Dermis blood vessel endothelial cell (primary cell): ENCODE measurements at places on chromosomes 4 and X. TPM values are rescaled to one million over a fixed set of nuclear protein-coding genes. Genes with fewer than 3 reads are reported as not detected.
A peak's percentile ranks its signal among the peaks of the same experiment; 100 is the strongest.

ASB12 gene
- not detected in 2 replicates for total RNA-seq

DDX60 gene
- total RNA-seq, result 42.5 and 49.5 TPM in 2 replicates

NXF2 gene
- not detected in 2 replicates for total RNA-seq

ERAS gene
- total RNA-seq, result not detected in 2 replicates

CT45A1 gene
- not detected in 2 replicates for total RNA-seq

NIPAL1 gene
- total RNA-seq, result 0.47 and 0.68 TPM in 2 replicates

STOX2 gene
- total RNA-seq, result 17.7 and 19.2 TPM in 2 replicates

TMPRSS11F gene
- not detected in 2 replicates for total RNA-seq

TIGD4 gene
- 0.05 and 0.17 TPM in 2 replicates for total RNA-seq

GRCh38 chrX:35439034-35439660, 359.0 kb upstream of the MAGEB16 start:
- no peak for DNase-seq

DNA sequence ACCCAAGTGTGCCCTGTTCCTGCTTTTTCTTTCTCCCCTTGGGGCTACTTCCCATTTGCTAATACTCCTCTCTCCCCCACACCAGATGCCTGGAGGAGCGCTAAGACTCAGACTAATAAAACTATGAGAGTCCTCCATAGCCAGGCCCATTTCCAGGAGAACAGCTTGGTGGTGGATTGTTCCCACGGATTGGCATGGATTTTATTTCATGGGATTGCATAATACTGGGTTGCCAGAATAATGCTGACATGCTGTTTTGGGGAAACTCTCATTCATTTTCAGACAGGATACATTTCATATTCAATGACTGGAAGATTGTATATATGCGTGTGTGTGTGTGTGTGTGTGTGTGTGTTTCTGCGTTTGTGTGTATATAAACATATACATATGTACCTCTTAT, 447.5 kb upstream of the PITX2 start:
- DNase-seq, result no peak

DNA sequence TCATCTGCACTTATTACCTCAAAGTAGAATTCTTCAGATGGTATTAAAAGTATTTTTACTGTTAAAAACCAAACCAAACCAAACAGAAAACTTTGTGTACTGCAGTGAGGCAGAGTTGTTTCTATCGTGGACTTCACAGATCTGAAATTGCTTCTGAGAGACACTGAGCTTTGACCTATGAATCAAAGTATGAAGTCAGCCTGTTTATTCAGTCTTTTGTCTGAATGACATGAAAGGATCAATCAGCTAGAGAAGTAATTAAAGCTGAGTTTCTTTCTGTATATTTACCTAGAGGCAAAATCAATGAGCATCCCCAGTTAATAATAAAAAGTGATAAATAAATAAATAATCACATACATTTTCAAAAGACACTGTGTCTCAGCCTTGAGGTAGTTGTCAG, 2121.0 kb downstream of the PCDH7 start:
- no peak for DNase-seq

GRCh38 chr4:85784947-85785346, 310.0 kb downstream of the ARHGAP24 start:
- no peak for DNase-seq

GRCh38 chr4:8326206-8326605, 56.7 kb downstream of the HTRA3 start:
- no peak for DNase-seq

GRCh38 chr4:104989371-104989770, 157.3 kb upstream of the TET2 start:
- no peak for DNase-seq

- DNase-seq, result peak; percentile 61
Observed at GRCh38 chr4:151417766-151418376, 8.9 kb downstream of the FHIP1A start.

DNA sequence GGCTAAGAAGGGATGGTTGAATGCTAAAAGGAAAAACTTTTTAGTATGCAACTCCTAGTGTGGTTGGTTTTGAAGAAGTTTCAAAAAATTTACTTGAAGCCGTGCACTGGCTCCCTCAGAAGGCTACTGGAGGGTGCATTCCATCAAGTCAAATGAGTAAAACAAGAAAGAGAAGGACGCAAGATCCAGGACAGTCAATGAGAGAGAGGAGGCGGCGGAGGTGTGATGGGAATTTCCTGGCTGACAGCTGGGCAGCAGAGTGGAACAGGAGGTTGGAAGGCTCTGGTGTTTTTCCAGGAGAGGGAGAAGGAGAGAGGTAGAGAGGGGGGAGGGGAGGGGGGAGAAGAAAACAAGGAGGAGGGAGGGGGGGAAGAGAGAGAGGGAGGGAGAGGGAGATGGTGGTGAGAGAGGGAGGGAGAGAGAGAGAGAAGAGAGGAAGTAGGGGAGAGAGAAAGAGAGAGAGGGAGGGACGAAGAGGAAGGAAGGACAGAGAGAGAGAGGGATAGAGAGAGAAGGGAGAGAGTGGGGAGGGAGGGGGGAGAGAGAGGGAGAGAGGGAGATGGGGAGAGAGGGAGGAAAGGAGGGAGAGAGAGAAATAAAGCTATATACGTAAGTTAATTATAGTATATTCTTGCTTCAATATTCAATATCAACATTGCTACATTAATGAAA, 126.4 kb downstream of the SH3KBP1 start:
- DNase-seq, result no peak

DNA sequence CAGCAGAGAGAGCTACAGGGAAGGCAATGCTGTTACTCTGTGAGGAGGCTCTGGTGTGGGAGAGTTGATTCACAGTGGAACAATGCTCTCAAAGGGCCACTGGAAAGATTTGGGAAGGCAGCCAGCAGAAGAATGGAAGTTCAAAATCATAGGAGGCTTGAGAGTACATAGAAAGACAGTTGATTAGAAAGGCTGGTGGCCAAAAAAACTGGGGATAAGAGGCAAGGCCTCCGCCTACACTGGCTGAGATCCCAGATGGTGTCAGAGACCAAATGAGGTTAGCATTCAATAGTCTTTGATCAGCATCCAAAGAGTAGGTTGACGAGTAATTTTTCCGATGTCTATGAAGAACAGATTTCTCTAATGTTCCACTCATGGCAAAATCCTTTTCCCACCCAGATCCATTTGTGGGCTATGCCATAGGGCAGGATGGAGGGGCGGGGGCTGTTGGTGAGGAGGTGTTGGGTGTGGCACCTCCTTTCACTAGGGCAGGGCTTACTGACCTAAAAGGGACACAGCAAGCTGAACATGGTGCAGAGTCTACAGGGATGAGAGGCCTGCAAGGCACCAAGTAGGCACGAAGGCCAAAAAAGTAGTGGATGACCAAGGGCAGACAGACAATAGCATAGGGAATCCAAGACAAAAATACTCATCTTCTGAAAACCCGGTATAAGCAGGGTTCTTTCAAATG, 15.1 kb downstream of the TEC start:
- no peak for DNase-seq

GRCh38 chr4:176464748-176465147, 145.0 kb downstream of the SPCS3 start:
- DNase-seq, result no peak

DNA sequence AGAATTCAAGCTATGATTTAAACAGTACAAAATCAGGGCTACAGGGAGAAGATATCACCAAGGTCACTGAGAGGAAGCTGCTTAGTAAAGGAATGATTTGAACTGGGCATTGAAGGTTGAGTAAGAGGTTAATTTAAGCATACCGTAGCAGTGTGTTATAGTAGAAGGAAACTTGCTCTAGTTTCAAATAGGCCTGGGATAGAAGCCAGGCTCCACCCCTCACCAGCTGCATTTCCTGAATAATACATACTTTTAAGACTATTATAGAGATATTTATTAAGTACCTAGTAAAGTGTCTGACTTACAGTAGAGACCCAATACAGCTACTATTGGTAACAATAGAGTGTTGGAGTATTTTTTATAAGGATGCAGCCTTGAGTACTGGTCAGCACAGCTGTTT, 118.0 kb upstream of the GLRA2 start:
- no peak for DNase-seq

- DNase-seq, result no peak
Observed at GRCh38 chr4:179989975-179990374, 2253.2 kb upstream of the TENM3 start.

- no peak for DNase-seq
Observed at GRCh38 chr4:89114100-89114499, 2.8 kb downstream of the TIGD2 start.

DNA sequence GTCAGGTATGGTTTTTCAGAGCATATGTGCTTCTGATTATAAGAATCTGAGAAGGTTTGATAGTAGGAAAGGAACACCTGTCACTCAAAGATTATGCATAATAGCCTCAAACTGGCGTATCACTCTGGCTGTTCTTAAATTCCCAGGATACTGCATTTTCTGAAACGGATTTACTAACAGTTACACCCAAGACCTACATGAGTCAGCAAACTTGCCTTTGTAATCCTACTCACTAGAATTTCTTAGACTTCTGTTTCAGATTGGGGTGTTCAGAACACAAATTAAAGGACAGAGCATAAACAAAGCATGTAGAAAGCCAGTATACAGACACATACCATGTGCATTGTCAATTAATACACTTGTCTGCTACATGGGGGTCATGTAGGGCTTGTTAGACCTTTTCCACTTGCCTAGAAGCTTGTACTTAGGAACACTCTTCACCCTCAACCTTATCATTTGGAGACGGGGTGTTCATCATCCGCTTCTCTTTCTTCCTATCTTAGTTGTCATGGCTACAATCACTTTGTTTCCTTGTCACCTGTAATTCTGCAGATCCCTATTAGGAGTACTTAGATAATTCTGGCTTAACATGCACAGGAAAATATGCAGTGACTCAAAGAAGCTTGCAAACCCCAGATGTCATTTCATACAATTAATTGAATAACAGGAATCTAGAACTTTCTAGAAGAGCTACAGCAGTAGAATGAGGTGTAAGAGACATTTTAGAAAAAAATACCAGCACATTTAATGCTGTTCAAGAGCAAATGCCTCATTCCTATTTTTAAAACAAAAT, 593.0 kb upstream of the TENM3 start:
- DNase-seq, result no peak

GRCh38 chr4:146062340-146062739, 113.2 kb upstream of the LSM6 start:
- DNase-seq, result no peak

DNA sequence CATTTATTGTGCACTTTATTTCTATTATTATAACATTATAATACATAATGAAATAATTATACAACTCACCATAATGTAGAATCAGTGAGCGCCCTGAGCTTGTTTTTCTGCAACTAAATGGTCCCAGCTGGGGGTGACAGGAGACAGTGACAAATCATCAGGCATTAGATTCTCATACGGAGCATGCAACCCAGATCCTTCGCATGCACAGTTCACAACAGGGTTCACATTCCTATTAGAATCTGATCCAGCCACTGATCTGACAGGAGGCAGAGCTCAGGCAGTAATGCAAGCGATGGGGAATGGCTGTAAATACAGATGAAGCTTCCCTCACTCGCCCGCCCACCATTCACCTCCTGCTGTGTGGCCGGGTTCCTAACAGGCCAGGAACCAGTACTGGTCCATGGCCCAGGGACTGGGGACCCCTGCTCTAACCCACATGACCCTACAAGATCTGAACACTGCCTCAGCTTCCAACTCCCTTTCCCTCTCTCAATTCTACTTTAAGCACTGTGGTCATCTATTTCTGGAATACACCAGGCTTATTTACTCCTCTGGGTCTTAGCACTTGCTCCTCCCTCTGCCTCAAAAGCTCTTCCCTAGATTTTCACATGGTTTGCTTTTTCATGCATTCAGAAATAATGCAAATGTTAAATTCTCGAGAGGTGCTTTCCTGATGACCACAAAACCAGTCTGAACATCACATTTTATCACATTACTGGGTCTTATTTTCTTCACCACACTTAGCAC, 166.8 kb upstream of the HCCS start:
- no peak for DNase-seq

GRCh38 chr4:14926368-14926767, 75.9 kb upstream of the CPEB2 start:
- DNase-seq, result no peak

- no peak for DNase-seq
Observed at GRCh38 chr4:93983140-93983539, 154.6 kb downstream of the ATOH1 start.

- no peak for DNase-seq
Observed at GRCh38 chr4:83223781-83224180, 60.8 kb downstream of the COQ2 start.

GRCh38 chrX:11575332-11575731, 90.4 kb downstream of the ARHGAP6 start:
- DNase-seq, result no peak

DNA sequence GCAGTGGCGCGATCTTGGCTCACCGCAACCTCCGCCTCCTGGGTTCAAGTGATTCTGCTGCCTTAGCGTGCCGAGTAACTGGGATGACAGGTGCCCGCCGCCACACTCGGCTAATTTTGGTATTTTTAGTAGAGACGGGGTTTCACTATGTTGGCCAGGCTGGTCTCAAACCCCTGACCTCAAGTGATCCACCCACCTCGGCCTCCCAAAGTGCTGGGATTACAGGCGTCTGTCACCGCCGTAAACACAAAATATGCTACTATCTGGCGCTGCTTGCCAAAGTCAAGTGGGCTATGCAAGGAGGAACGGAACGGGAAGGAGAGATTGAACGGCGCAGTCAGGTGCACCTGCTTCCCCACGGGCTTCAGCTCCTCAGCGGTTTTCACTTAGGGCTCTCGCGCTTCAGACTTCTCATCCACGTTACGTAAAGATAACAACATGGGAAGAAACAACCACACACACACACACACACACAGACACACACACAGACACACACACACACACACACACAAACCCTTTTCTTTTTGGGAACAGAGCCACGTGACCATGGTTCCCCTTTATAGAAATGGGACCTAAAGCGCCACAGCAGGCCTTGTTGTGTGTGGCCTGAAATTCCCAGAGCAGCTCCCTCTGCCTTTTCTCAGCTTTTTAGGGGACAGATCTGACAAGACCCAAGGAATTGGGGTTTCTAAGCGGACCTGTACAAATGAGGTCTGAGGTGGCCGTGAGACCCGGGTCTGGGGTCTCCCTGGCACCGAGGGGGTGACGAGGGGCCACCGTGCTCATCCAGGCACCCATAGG, 1.5 kb downstream of the P2RY8 start:
- no peak for DNase-seq

DNA sequence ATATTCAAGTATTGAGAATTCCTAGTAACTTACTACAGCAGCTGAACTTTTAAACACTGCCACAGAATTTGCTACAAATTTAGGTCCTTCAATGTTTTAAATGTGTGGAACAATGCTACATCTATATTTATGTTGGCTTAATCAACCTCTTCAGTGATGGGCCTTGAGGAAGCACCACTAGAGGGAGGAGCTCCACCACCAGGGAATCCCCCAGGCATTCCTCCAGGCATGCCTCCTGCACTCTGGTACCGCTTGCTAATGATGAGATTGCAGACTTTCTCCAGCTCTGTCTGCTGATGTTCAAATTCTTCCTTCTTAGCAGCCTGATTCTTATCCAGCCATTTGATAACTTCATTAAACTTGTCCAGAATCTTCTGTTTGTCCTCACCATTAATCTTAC, 190.8 kb downstream of the HTR2C start:
- no peak for DNase-seq
